Mesenchymal stem cell (in vitro differentiated cells and primary cell): ENCODE measurements at places on chromosomes 3 and 15.

- DNase-seq: no peak
These were observed 759.9 kb downstream of the EPHA3 start for GRCh38 chr3:89867286-89867685.

DNA sequence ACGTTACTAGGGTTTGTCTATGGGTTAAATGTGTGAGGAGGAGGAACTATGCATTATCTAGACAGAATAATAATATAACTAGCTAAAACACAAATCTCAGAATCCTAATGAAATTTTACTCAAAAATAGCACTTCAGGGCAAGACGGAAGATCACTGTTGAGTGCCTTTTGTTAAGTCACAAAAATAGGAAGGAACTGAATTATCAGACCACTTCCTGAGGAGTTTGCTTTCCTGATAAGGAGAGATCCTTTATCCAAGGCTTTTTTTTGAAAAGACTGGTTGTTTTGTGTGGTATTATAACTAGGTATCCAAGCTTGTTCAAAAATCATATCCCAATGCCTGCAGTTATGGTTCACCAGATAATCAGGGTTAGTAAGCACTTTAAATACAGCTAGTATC is 34.6 kb downstream of the NR2E3 start:
- no peak for DNase-seq

GRCh38 chr3:85912980-85913379 is 954.2 kb downstream of the CADM2 start:
- no peak for DNase-seq

DNA sequence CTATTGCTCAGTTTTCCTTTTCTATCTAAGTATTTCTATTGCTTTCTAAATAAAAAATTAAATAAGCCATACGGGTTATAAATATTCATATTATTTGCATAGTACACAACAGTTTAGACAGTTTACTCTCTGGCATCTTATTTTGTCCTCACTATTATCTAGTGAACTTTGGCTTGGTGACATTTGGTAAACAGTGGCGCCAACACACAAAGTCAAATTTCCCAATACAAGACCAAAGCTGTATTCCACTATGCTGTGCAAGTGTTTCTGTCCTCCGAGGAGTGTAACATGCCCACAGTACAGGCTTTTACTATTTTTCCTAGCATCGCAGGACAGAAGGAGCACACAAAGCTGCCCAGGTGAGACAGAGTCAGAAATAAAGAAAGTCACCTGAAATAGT is 61.7 kb upstream of the TP63 start:
- DNase-seq: no peak

- no peak for DNase-seq
These were observed 12.9 kb upstream of the APEH start for GRCh38 chr3:49661281-49661680.

DNA sequence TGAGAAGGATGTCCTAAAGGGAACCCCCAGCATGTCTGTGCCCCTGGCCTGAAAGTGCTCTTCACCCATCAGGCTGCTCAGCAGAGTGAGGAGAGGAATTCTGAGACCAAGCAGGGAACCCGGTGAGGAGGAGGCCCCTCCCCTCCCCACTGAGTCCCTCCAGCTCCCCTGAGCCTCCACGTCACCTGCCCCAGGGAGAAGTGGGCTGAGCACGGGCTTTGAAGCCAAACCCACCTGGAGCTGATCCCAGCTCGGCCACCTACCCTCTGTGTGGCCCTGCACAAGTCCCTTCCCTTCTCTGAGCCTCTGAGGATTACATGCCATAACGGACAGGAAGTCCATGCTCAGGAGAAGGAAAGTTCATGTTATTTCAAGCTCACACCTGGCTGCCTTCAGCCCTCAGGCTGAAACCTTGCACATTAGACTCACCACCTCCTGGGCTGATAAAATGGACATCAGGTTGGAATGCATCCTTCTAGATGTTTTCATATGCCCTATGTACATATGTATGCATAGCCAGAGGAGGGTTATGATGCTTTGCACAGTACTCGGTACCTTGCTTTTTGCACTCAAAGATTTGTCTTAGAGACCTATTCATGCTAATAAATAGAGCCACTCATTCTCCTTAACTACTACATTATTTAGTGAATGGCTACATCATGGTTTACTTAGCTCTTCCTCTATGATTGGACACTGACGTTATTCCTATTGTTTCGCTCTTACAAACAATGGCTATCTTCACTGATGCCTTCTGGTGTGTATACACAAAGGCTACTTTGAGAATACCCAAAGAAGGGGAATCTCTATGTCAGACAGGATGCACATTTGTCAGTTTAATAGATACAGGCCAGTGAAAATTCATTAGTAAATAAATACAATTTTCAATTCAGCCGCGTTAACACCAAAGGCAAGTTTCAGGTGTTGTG is 31.6 kb upstream of the GATA2 start:
- DNase-seq: no peak

- DNase-seq: no peak
These were observed 320.2 kb upstream of the TBC1D5 start for GRCh38 chr3:18062657-18063025.

GRCh38 chr3:17771177-17772017 is 29.0 kb upstream of the TBC1D5 start:
- peak; percentile 7 for DNase-seq

DNA sequence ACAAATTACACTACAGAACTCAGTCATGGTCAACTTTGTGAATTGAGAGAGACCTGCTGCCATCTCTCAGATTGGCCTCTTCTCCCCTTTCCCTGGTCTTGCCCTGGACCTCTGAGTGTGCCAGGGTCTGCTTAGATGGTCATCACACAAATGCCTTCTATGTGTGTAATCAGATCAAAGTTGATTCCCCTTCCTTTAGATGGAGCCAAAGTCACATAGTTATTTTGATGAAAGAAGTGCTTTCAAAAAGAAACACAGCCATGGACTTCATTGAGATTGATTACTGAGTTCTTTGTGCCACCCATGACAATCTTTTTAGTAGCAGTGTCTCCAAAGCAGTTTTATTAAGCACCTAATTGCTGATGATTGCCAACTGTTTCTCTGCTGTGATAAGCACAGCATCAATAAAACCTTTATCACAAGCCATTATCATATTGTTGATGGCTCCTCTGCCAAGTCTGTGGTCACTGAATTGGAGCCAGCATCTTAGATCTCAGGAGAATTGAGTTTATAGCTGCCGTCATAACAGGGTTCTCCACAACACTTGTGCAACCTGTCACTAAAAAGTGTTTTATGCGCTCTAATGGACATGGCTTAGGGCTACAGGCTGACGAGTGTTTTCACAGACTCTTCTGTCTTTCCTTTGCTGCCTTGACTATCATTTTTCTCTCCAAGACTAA is 149.7 kb upstream of the NUDT16 start:
- DNase-seq: no peak

DNA sequence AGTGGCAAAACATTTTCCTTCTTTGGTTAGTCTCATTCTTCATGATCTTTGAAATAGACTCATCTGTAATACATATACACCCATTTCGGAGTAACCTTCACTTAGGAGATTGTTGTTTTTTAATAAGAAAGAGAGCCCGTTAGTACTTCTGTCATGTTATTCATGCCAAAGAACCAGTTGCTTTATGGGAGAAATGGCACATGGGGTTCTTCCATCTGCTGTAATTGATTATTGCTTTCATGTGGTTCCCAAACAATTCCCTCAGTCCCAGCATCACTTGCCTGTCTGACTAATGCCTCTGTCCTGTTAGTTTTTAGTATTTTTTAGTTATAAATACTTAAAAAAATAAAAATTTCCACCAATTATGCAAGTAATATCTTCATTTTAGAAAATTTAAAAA is 33.8 kb upstream of the FAH start:
- no peak for DNase-seq

GRCh38 chr3:55201779-55202178 is 273.9 kb upstream of the LRTM1 start:
- no peak for DNase-seq

DNA sequence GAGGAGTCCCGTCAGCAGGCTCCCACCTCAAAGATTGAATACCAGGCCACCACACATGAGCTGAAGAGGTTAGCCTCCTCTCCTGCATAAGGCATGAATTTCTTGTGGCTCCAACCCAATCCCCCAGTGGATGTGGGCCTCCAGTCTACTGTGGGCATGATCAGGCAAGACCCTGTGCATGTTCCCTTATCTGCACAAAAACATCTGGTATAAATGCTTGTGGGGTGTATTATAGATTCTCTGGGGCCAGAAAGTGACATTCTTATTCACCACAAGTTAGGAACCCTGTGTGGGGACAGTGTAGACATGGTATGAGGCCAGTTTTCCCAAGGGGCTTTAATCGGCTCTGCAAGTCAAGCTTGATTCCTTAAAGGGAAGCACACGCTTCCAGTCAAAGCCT is 18.2 kb upstream of the UBP1 start:
- DNase-seq: no peak

GRCh38 chr15:98124581-98124980 is 164.1 kb downstream of the ARRDC4 start:
- DNase-seq: no peak

GRCh38 chr3:21745966-21746365 is 5.0 kb downstream of the ZNF385D start:
- no peak for DNase-seq

- DNase-seq: no peak
These were observed 893.3 kb upstream of the GBE1 start for GRCh38 chr3:82654708-82655107.

GRCh38 chr3:120302361-120302760 is 17.3 kb upstream of the GPR156 start:
- DNase-seq: no peak

DNA sequence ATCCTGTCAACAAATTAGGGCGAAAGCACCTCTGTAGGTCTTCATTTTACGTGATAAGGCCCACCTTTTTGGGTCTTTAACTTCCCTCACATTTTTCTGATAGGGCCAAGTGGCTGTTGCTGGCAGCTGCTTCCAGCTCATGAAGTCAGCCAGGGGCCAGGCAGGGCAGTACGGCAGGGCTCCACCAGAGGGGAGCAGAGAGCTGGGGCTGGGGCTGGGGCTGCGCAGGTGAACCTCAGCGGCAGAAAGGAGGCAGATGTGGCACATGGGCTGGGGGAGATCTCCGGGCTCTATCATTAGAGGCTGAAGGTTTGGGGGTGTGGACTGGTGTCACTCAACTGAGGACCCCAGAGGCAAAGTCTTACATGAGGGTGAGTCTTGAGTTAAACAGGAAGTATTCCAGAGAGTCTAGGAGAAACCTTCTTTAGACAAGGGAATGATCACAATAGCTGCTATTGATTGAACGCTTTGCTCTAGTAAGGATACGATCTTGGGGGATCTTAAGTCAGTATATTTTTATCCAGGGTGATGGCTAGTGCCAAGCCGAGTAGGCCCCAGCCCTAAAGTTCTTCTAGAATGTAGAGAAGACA is 62.8 kb upstream of the MEX3B start:
- peak; percentile 38 for DNase-seq

- DNase-seq: no peak
These were observed 5.4 kb downstream of the FBXL22 start for GRCh38 chr15:63602595-63602994.

DNA sequence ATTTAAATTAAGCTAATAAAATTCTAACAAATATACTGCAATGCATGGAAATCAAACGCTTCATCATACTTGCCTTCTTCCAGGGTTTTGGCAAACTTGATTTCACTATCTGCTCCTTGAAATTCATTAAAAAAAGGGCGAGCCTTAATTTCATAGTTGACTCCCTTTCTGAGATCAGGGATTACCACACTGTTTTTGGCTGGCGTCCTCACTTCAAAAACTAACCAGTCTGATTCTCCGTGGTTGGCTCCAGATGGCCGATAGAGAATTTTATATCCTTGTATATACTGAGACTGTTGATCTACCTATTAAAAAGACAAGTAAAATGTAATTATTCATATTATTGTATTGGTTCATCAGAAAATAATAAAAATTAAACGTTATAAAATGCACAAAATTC is 1106.8 kb downstream of the ROBO1 start:
- no peak for DNase-seq

DNA sequence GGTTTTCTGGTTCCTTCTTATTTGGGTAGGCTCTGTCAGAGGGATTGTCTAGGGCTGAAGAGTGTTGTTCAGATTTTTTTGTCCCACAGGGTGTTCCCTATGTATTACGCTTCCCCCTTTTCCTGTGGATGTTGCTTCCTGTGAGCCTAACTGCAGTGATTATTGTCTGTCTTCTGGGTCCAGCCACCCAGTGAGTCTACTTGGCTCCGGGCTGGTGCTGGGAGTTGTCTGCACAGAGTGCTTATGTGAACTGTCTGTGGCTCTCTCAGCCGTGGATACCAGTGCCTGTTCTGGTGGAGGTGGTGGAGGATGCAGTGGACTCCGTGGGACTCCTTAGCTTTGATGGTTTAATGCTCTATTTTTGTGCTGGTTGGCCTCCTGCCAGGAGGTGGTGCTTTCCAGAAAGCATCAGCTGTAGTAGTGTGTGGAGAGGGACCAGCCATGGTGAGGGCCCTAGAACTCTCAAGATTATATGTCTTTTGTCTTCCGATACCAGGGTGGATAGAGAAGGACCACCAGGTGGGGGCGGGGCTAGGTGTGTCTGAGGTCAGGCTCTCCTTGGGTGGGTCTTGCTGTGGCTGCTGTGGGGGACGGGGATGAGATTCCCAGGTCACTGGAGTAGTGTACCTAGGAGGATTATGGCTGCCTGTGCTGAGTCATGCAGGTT is 53.8 kb downstream of the CCDC66 start:
- no peak for DNase-seq

DNA sequence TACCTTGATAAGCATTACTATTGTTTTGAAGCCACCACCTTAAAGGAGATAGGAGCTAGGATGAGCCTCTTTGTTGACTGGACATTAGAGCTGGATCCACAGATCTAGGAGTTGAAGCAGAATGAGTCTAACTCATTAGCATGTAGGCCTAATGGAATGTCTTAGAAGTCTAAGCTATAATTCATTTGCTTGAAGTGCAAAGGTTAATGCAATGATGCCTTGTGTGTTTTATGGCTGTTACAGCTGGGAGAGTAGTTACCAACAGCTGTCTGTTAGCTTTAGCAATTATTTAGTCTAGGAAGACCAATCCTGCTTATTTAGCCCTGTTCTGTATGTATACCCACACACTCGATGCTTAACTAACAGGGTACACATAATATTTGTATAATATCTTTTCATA is 419.3 kb downstream of the TUSC7 start:
- DNase-seq: no peak

DNA sequence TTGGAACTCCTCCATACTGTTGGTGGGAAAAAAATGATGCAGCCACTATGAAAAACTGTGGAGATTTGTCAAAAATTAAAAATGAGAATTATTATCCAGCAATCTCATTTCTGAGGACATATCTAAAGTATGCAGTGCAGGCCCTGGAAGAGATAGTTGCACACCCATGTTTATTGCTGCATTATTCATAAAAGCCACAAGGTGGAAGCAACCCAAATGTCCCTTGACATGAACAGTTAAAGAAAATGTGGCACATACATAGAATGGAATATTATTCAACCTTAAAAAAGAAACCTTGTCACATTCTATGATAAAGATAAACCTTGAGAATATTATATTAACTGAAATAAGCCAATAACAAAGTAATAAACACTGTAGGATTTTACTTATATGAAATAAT is 80.9 kb upstream of the ARHGEF26 start:
- peak; percentile 33 for DNase-seq

DNA sequence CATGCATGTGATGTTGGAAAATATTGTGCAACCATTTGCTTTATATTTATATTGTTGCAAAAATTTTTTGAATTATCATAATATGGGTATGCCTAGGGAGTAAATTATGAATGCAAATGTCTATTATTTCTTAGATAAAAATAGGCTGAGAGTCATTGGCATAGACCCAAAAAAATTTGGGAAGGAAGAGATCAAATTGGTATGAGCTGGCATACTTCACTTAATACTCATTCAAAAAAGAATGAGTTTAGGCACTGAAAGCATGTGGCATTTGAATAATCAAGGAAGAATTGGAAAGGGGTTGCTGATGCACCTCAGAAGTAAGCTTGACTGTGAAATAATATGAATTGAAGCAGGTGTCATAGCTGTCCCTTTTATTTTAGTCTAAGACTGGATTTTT is 764.0 kb upstream of the DPPA4 start:
- DNase-seq: no peak
